ENCODE measurements at places on chromosomes 5 and 9.

DNA sequence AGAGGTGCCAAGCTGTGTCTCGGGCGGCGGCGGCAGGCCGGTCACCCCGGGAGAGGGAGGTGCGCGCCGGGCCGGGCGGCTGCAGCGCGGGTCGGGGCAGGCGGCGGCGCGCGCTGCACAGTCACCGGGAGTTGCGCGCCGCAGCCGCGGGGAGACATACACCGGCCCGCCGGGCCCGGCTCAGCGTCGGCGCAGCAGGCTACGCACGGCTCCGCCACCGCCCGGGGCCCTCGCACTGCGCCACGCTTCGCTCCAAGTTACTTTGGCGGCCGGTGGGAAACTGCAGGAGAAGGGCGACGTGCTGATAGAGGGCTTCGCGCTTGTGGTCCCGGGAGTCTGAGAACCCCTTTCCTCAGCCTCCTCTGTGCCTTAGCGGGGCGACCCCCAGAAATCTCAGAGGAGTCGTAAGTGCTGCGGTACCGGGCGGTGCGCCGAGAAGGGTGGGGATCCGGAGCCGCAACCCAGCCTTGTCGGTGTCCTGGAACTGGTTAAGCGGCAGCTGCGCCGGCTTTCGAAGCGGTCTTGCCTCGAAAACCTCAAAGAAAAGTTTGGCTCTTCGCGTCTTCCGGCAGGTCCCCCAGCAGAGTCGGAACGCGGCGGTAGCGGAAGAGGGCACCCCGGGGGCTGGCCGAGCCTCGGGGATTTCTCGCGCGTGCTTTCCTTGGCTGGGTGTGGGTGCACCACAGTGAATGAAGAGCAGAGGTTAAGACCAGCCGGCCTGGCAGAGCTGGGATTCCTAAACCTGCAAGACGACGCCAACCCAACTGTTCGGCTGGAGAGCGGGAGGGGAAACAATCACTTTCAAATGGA is at the start of gene EFNA5:
Gene EFNA5, minus strand, starts transcription at position 6 of the 810 bp plus-strand sequence.
- DNase-seq, result no peak

GRCh38 chr5:40041452-40041851 is 616.7 kb upstream of the DAB2 start:
- no peak for DNase-seq

- no peak for DNase-seq
These were observed 19.1 kb downstream of the CAMSAP1 start for GRCh38 chr9:135888126-135888765.

DNA sequence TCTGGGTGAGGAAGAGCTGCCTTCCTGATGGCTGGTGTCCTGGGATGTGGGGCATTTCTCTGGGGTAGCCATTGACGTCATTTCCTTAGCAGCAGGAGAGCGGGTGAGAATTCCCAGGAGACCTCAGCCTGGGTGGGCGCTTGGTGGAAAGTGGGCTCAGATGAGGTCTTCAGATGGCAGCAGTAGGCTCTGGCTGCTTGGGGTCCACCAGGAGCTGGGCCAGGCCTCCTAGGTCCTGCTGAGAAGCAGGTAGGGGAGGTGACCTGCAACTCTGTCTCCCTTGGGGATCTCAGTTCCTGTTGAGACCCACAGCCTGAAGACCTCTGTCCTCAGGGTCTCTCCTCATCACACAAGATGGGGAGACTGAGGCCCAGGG is 31.5 kb downstream of the FAM163B start:
- DNase-seq, result no peak

DNA sequence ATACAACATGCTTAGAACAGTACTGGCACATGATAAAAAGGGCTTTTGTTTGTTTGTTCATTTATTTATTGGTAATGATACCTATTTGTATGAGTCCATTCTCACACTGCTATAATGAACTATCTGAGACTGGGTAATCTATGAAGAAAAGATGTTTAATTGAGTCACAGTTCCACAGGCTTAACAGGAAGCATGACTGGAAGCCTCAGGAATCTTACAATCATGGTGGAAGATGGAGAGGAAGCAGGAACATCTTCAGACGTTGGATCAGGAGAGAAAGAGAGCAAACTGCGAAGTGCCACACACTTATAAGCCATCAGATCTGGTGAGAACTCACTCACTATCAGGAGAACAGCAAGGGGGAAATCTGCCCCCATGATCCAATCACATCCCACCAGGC is 847.7 kb downstream of the CDH18 start:
- DNase-seq, result no peak

DNA sequence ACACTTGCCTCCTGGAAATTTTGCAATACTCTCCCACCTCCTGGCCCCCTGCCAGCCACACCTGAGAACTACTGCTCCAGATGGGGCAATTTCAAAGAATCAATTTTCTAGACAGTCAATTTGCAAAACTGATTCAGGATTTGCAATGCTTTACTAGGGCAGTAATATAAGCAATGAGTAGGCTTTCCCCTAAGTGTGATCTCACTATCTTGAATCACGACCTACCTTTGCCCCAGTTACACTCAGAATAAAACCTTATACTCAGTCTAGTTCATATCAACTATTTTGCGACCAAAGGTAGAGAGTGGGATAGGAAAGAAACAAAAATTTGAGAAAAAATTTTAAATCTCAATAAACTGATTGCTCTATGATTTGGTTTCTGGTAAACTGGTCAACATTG is 54.4 kb downstream of the DROSHA start:
- DNase-seq, result no peak

DNA sequence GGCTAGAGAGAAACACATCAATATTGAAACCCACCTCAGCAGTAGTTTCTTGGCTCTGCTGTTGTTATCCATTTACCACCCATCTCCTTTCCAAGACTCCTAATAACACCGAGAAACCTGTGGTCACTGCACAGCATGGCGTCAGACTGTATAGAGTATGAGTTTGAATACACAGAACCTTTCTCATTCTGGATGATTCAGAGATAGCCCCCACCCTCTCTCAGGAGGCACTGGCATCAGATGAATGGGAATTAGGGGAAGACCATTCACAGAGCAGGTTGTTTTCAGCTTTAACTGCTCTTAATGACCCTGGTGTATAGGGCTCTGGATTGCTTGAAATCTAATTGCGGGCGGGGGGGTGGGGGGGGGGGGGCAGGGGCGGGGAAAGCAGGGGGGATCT is 86.7 kb downstream of the GPR21 start:
- DNase-seq, result no peak

DNA sequence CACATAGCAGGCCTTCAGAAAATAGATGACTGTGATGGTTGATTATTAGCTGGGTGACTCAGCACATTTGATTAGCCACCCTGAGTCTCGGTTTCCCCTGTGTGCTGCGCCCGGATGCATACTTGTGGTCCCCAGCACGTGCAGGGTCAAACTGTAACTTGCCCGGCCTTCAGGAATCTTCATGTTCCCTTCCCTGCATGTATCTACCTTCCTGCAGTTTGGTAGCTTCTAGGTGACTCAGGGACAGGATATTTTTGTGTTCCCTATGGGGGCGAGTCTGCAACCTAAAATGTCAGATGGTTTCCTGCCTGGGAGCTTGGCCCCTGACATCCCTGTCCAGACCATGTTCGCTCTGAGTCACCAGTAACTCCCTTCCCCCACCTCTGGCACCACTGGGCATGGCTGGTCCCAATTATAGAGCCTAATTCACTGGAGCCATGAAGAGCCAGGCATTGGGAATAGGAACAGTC is 13.2 kb downstream of the PTGS1 start:
- no peak for DNase-seq

- no peak for DNase-seq
These were observed 71.5 kb downstream of the INVS start for GRCh38 chr9:100170556-100170955.

DNA sequence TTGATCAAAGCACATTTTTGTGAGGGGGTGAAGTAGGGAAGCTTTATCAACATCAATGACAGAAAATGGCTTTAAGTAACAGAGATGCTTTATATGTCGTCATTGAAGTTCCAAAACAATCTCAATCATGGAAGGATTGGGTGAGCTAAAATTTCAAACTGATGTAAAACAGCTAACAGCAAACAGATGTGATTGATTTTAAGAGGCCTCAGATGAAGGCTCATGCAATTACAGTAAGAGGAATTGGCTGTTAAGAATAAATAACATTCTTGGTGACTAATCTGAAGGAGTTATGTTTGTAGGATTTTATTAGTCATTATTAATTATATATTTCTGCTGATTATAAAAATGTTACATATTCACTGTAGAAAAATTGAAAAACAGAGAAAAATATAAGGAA is 63.5 kb upstream of the PUM3 start:
- no peak for DNase-seq
